ENCODE measurements at places on chromosomes 1 and 21.

GRCh38 chr1:118961156-118961555, 27.0 kb downstream of the TBX15 start:
- no peak for DNase-seq

DNA sequence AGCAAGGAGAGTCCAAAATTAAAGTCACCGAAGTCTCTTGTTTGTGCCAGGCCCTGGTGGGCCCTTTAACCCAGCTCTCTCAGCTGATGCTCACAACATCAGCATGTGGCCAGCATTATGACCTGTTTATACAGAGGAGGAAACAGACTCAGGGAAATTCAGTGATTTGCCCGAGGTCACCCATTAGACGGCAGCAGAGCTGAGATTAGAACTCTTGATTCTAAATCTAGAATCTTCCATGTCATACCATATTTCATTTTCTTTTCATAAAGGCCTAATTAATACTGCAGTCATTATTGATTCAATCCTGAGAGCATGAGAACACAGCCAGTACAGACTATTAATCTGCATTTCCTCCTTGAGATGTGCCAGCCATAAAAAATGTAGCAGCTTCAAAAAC, 63.7 kb downstream of the KCNN3 start:
- DNase-seq = no peak

GRCh38 chr1:178266619-178267066, 172.7 kb downstream of the RASAL2 start:
- DNase-seq = no peak

DNA sequence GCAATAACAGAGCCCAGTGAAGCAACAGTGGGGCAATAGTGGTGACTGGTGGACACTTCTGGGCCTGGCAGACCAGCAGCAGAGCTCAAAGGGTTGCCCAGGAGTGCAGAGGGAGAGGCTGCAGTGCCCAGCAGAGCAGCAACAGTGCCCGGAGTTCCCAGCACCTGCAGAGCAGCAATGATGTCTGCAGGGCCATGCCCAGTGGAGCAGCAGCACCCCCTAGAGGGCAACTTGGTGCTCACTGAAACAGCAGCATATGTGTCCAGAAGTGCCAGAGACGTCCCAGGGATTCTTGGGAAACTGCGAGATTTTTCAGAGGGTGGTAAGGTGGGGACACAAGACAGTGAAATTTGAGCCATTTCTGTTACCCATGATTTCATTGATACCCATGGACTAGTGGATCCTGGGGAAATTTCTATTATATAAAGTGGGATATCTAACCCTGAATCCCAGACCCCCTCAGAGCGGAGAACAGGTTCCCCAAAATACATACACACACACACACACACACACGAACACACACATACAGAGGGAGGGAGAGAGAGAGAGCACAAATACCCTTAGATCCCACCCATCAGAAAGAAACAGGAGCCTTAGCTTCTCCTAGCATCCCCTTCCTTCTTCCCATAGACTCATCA, 156.9 kb upstream of the GJB5 start:
- no peak for DNase-seq

DNA sequence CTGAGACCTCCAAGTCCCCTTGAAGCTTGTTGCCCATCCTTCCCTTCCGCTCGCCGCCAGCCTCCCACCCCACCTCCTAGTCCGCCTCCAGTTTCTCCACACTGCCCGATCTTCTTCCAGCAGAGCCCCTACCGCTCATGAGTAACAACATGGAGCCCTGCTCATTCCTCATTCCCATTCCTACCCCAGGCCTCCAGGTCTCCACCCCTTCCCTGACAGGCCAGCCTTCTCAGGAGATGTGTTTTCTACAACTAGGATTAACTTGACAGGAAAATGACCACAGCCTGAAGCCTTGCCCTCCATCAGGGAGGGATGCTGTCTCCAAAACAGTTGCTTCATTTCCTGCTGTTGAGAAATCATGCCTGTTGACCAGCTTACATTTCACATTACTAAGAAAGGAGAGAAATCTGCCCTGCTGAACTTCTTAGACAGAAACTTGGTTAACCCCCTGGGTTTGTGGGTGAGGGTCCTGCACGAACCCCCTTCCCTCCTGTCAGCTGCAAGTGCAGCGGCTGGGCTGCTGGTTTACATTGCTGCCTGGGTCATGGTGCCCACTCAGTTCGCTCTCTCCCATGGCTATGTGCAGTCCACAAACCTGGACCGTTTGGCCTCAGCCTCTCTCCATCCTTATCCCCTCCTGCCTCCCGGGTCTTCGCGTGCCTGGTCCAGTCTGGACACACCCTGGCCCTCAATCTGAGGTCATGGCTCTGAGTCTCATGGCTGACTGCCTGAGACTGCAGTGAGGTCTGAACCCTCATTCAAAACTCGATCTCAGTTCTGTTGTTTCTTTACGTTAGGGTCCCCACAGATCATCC, 16.1 kb upstream of the CHI3L1 start:
- no peak for DNase-seq

DNA sequence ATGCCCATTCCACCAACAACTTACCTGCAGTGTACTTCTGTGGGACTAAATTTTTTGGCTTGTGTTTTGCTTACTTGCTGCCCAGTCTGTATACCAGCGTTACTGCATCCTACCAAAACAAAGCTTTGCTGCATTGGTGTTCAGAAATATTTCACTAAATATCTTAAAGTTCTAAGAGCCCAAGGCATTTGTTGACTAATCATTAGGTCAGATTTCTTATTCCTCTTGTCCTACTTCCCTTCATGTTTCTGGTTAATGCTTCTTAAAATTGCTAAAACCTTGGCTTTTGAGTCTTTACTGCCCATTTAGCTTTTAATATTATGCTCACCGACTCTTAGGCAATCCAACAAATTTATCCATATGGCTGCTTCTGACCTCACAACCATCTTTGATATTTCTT, 161.8 kb downstream of the DPYD start:
- DNase-seq = no peak

DNA sequence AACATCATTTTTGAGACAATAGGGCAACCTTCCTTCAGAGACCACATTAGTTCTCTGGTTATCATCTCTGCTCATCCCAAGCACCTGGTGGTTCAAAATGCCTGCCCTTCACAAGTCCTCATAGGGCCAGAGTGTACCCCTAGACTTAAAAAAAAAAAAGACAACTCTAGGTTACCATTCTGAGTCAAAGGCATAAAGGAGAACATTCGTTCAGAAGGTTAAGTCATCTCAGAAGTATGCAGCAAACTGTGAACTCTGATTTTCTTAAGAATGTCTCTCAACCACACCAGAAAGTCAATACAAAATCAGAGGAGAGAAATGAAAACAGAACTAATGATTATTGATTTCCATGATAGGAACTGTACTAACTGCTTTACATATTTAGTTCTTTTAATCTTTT, 9.2 kb upstream of the BEND5 start:
- DNase-seq = no peak

- no peak for DNase-seq
Observed at GRCh38 chr1:31196685-31197084, 43.0 kb downstream of the NKAIN1 start.

GRCh38 chr1:108327534-108328466, 83.9 kb upstream of the NBPF4 start:
- no peak for DNase-seq

GRCh38 chr1:21813542-21813941, 1.5 kb downstream of the LDLRAD2 start:
- DNase-seq = no peak

GRCh38 chr21:36096398-36097290, 26.8 kb downstream of the CBR1 start:
- no peak for DNase-seq

- peak; percentile 31 for DNase-seq
Observed at GRCh38 chr1:6347641-6348487, 45.7 kb downstream of the ACOT7 start.

- no peak for DNase-seq
Observed at GRCh38 chr1:97108179-97108578, 386.6 kb downstream of the PTBP2 start.

All from stimulated activated CD8-positive, alpha-beta memory T cell treated with anti-CD3 and anti-CD28 coated beads, Interleukin-15, amount 100 ng/mL, for 4 hours (primary cell).